Effector memory CD4-positive, alpha-beta T cell (primary cell): ENCODE measurements at places on chromosomes 7 and 10.

GRCh38 chr7:96397936-96398598 lies 76.2 kb upstream of the SLC25A13 start:
- DNase-seq, result no peak

DNA sequence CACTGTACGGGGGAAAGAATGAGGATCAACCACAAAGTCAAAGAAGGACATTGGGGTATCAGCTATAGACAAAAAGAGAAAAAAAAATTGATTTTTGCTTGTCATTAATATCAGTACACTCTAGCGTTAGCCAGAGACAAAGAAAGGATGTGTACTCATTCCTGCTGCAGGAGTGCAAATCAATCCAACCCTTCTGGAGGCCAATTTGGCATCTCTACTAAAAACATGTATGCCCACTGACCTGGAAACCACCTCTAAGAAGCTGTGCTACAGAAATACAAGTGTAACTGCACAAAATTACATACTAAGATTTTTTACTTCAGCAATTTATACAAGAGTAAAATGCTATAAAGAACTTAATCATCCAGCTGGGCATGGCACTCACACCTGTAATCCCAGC lies 13.6 kb downstream of the NSMCE4A start:
- no peak for DNase-seq

DNA sequence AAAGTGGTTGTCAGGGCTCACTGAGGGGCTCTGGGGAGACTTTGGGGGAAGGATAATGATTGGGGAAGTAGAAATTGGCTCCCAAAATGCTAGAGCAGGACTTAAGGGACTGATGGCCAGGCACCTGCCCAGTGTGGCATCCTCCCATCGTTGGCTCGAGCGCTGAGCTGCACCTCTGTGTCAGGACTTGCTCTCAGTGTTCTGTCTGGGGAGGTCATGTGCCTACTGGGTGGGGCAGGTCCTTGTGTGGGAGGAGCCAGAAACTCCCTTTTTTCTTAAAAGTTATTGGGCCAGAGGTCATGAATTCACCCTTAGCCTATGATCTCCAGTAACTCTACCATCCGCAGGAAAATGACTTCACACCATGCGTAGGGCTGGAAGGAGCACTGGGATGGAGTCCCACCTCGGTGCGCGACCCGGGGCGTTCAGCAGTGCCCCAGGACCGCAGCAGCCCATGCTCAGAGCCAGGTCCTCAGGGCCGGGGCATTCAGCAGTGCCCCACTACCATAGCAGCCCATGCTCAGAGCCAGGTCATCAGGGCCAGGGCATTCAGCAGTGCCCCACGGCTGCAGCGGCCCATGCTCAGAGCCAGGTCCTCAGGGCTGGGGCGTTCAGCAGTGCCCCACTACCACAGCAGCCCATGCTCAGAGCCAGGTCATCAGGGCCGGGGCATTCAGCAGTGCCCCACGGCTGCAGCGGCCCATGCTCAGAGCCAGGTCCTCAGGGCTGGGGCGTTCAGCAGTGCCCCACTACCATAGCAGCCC lies 221.9 kb downstream of the EBF3 start:
- no peak for DNase-seq

DNA sequence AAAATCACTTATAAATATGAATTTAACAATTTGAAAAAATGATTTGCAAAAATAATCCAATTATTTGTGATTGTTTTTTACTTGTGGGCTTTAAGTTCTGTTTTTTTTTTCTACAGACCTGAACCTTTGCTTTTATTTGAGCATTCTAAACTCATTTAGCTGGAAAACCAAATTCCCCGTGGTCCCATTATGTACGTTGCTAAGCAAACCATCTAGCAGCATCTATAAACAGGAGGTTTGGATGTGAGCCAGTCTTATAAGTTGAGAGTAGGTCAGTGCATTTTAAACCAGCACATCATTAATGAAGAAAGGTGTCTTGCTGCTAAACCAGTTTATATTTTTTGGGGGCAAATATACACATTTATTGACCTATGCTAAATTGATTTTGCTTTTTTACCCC lies 77.3 kb downstream of the LRRN3 start:
- DNase-seq, result no peak

DNA sequence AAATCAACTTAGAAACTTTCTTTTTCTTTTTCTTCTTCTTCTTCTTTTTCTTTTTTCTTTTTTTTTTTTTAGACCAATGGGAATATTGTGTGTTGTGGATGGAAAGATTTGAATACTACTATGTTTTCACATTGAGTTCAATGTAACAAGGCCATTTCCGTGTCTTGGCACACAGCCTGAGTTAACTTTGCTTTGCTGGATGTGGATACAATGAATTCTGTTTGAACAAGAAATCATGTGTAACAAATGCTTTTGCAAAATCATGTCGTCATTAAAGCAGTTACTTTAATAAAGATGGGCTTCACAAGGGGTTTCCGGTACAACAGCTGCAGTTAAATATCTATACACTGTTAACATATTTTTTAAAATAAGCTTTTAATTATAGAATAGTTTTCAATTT lies 13.5 kb upstream of the ENTPD1 start:
- no peak for DNase-seq

- no peak for DNase-seq
Observed at GRCh38 chr10:17086865-17087367, 42.7 kb downstream of the CUBN start.

DNA sequence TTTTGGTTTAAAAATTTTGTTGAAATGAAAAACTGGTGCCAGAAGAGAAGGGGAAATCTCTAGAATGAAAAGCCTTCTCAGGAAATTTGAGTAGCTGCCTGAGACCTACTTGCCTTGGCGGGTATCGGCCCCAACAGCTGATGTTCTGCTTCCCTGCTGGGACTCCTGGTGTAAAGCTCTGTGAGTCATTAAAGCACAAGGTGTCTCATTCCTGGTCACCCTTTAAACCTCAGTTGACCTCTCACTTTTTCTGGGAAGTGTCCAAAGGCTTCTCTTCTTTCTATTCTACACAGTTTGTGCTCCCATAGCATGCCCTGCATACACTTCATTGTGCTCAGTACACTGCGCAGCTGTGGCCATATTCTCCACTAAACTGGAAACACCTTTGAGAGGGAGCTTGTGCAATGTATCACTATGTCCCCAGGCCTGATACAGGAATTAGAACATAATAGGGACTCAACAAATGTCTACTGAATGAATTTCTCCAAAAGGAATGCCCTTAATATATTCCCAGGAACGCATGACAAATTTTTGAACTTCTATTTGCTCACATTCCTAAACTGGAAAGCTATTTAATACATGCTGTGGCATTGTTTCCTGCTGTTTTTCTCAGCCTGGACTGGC lies 303.9 kb downstream of the SDHAF3 start:
- DNase-seq, result no peak

DNA sequence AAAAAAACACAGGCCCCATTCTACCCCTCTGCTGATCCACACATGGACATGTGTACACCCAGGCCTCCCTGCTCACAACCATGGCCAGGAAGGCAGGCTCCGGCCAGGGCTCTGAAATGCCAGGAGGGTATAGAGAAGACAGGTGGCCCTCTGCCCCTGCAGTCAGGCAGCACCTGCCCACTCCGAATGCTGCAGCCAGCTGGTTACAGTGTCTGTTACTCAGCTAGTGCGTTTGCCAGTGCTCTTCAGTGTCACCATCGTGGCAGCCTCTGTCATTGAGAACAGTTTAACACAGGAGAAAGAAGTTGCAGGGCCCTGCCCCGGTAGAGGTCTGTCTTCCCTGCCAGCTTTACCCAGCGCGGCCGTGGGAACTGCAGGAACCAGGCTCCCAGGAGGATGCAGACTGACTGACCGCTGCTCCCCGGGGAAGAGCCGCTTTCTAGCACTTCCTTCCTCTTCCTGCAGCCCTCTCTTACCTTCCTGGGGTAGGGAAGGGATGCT lies 128.8 kb upstream of the FAM20C start:
- DNase-seq, result no peak

DNA sequence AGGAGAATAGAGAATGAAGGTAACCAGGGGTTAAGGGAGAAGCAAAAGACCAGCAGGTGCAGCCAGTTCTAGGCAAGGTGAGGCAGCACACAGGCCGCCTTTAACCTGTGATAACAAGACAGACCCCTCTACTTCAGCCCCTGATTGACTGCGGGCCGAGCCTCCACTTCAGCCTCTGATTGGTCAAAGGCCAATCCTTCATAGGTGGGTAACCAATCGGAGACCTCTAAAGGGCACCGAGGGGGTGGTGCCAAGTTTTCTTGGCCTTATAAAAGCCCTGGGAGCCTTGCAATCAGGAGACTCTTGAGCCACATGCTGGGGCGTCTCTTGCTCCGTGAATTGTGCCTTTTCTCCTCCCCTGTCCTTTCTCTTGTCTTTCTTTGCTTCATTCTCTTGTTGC lies 98.8 kb downstream of the ELFN1 start:
- no peak for DNase-seq

DNA sequence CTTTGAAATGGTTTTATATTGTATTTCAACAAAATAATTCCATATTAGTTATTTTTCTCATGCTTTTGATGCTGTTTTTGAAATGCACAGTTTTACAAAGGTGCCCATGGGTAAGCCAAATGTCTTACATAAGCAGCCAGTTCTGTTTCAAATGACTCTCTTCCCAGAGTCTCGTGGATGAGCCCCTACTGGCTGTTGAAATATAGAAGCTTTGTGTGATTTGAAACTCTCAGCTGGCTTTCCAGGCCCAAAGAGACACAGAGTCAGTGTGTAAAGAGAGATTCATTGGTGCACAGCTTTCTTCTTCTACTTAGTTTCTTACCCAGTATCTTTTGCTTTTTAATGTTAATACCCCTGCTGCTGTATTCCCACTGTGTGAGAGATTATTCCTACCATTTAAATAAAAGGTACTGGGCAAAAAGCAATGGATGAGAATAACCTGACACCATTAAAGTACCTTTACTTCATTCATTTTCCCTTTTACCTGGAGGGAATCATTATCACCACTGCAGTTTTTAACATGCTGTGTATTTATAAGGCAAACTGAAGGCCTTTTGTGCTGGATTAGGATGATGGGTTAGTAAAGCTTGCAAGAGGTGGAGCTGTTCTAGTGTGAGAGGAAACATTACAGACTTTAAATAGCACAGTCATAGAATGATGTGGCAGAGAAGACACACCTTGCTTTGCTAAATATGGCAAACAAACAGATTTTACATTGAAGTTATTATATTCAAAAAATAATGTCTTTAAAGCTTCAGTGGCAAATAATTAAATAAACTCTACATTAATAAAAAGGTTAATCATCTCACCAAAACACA lies 415.1 kb downstream of the THSD7A start:
- no peak for DNase-seq

- no peak for DNase-seq
Observed at GRCh38 chr10:117312430-117312829, 62.8 kb downstream of the PDZD8 start.

DNA sequence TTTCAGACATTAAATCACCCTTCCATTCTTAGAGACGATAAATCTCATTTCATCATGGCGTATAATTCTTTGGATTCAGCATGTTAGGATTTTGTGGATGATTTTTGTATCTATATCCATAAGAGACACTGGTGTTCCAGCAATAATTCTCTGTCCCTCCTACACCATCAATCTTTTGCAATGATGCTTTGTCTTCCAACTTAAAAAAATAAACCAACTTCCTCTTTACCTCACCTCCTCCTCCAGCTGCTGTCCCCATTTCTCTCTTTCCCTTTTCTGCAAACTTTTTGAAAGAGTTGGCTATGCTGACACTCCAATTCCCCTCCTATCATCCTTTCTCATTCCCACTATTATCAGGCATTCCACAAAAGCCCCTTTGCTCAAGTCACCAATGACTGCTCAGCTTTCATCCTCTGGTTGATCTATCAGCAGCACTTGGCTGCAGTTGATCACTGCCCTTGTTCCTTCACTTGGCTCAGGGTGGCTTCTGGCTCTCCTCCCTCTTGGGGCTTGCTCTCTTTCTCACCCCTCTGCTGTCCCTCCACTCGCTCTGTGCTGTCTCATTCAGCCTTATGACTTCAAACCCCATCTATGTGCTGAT lies 130.0 kb downstream of the ARHGAP22 start:
- DNase-seq, result no peak

DNA sequence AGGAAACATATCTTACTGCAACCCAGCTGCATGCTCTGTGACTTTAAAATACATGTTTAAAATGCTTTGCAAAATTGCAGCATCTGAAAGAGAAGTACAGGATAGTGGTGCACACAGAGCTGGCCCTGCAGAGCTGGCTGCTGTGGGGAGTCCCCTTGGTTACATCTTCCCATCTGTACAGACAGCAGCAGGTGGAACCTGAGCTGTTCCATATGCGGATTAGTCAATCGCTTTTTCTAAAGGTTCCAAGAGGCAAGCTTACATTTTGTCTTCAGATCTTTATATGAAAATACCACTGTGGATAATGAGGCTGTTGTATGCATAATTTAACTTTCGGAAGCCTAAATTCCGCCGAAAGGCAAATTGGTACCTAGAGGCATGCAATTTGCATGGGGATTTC lies 444.1 kb downstream of the NRG3 start:
- DNase-seq, result no peak

DNA sequence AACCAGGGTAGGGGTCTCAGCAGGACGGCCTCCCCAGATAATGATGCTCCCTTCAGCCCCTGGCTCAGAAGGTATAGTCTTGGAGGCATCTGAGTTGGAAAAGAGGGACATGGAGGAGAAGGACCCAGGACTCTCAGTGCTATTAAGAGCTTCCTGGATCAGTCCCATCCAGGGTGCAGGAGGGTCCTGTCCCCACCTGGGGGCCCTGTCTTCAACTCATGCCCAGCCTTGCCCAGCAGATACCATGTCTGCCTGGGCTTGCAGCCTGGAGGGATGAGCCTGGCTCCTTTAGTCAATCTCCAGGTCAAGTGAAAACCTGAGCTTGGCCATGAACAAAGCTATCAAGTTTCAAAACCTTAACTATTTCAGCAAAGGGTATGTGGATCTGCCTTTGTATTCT lies 67.6 kb downstream of the PRTFDC1 start:
- no peak for DNase-seq
